ENCODE measurements at places on chromosomes 7 and 10.

- no peak for DNase-seq
Measured at GRCh38 chr7:107244613-107245012, 75.8 kb downstream of the HBP1 start.

- DNase-seq, result no peak
Measured at GRCh38 chr10:14740684-14741247, 33.9 kb downstream of the FAM107B start.

GRCh38 chr7:24501009-24501408 lies 72.2 kb upstream of the PALS2 start:
- DNase-seq, result no peak

DNA sequence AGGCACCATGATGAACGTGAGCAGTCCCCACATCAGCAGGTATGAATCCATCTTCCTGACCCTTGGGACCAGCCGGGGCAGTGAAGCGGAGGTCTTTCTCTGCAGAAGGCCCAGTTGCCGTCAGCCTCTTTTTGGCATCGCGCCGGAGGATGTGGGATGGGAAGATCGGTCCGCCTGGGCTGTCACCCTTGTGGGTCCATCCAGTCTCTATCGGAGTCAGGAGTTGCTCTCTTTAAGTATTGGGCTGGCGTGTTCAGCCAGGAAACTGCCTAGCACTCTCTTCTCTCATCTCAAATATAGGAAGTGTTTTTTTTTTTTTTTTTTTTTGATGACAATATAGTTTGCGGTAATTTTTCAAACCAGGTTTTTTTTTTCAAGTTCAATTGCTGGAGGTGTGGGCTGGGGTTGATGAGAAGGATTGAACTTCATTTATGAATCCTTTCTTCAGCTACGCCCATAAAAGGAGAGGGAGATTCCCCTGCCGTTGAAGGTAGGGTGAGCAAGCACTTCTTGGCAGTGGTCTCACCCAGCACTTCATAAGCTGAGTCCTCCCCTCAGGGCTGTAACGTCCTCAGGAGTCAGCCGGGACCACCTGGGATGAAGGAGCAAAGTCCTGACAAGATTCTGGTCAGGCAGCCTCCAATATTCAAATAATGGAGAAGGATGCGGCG lies at the start of gene IL2RA:
Gene IL2RA, minus strand, starts transcription at position 267 of the 671 bp plus-strand sequence. Its CDS starts 216 bp downstream, at position 51.
- no peak for DNase-seq
